A172 (cell line): ENCODE measurements at places on chromosomes 16 and 17. TPM values are rescaled to one million over a fixed set of nuclear protein-coding genes. Genes with fewer than 3 reads are reported as not detected.
A peak's percentile ranks its signal among the peaks of the same experiment; 100 is the strongest.

- DNase-seq, result peak; percentile 48
Observed at GRCh38 chr17:21285164-21286065, 904 bp downstream of the MAP2K3 start.

DNA sequence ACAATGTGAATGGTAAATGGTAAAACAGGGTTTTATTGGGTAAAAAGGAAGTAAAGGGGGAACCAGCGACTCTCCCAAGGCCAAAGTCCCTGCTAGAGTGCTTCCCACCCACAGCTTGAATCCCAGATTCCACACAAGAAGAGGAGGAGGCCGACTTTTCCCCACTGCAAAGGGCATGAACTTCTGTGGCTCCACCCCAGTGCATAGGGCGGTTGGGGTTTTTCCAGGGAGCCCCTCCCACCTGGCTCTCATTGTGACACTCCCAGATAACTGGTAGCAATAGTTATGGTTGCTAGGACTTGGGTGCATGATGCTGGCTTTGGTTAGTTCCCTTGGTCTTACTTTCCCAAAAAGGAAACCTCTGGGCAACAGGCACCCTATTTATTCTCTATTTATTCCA lies 666.0 kb upstream of the CA10 start:
- DNase-seq, result no peak

DNA sequence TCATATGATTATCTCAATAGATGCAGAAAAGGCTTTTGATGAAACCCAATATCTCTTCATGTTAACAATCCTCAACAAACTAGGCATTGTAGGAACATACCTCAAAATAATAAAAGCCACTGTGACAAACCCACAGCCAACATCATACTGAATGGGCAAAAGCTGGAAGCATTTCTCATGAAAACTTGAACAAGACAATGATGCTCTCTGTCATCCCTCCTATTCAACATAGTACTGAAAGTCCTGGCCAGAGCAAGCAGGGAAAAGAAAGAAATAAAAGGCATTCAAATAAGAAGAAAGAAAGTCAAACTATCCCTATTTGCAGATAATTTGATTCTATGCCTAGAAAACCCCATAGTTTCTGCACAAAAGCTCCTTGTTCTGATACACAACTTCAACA lies 999.2 kb upstream of the GOT2 start:
- no peak for DNase-seq

DNA sequence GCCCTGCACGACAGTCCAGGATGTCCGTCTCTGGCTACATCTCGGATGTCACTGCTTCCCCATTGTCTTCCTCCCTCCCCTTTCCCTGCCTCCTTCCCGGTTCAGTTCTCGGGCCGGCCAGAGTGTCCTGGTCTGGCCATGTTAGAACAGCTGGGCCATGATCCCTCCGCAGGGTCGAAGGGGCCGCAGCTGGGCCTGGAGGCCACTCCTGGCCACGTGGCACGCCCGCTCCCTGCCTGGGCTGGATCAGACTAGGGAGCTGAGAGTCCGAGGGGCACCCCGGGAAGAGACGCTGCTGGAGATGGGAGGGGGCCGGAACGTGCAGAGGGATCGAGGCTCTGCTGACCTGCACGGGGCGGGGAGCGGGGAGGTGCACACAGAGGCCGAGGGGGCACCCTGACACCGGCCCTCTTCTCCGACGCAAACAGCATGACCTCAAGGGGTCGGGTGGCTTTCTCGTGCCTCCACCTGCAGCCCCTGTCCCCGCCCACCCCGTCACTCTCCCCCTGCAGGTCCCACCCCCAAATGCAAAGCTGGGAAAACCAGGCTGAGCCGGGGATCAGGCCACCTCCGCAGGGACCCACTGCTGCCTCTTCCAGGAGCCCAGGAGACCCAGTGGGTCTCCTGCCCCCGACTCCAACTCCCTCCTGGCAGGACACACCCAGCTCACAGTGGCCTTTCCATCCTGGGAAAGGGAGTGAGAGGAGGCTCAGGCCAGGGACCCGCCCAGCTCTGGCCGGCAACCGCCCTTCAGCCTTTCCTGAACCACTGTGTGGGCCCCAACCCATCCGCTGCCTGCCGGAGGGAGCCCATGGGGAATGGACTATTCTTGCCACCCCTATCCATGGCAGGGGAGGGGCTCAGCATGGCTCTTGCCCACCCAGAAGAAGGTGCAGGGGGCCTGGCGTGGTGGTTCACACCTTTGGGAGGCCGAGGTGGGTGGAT lies 38.5 kb downstream of the CTU2 start:
- no peak for DNase-seq

GRCh38 chr16:71569621-71570020 lies 7.3 kb downstream of the TAT start:
- DNase-seq, result no peak

DNA sequence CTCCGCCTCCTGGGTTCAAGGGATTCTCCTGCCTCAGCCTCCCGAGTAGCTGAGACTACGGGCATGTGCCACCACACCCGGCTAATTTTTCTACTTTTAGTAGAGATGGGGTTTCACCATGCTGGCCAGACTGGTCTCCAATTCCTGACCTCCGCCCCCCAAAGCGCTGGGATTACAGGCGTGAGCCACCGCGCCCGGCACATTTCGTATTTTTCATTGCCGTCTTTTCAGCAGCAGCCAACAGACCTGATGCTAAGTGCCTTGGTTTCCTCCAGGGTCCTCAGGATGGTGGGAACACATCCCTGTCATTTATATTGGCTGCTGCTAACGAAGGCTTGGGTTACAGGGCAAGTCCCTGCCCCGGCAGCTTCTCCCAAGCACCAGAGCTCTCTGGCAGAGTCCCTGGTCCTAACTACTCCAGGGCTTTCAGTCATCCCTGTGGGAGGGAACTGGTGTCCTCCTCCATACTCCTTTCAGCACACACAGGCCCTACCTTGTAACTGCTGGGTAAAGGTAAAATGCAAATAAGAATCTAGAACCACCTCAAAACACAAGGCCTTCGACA lies 1.5 kb upstream of the RNF157 start:
- DNase-seq, result no peak

DNA sequence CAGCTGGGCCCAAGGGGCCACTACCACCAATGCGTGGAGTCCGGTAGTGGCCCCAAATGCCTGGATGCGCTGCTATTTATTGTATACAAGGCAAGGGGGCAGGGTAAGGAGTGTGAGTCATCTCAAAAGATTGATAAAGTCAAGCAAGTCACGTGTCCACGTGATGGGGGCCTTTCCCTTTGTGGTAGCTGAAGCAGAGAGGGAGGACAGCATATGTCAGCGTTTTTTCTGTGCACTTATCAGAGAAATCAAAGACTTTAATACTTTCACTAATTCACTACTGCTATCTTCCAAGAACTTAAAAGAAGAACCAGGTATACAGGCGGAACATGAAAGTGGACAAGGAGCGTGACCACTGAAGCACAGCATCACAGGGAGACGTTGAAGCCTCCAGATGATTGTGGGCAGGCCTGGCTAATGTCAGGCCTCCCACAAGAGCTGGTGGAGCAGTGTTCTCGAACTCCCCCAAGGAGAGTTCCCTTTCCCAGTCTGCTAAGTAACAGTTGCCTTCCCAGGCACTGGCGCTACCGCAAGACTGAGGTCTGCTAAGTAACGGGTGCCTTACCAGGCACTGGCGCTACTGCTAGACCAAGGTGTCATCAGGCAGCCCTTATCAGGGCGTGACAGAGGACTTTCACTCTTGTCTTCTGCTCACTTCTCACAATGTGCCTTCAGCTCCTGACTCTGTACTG lies 10.8 kb upstream of the ASB16 start:
- peak; percentile 64 for DNase-seq

- no peak for DNase-seq
Observed at GRCh38 chr17:21354796-21355385, 21.3 kb upstream of the KCNJ12 start.

DNA sequence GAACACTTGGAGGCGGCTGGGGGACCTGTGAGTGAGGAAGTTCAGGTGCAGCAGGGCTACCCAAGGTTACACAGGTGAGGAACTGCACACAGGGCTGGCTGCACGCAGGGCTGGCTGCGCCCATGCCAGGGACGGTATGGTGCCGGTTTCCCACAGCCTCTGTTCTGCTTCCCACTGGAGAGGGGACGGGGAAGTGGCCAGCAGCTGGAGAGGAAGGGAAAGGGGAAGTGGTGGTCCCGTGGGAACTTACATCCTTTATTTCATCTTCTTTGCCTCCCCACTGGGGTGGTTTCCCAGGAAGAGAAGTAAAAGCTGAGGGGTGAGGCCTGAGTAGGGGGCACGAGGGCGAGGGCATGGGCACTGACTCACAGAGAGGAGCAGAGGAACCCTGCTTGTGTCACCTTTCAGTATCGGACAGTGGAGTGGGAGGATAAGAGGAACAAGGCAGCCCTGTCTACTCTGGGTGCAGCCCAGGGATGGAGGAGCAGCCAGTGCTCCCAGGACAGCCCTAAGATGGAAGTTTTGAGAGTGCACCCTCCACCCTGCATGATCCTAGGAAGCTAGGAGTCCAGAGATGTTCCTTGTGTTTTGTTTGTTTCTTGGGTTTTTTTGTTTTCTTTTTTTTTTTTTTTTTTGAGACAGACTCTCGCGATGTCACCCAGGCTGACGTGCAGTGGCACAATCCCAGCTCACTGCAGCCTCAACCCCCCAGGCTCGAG lies 25.5 kb upstream of the CDH1 start:
- no peak for DNase-seq

- no peak for DNase-seq
Observed at GRCh38 chr17:74838274-74838673, 21.4 kb downstream of the GRIN2C start.

DNA sequence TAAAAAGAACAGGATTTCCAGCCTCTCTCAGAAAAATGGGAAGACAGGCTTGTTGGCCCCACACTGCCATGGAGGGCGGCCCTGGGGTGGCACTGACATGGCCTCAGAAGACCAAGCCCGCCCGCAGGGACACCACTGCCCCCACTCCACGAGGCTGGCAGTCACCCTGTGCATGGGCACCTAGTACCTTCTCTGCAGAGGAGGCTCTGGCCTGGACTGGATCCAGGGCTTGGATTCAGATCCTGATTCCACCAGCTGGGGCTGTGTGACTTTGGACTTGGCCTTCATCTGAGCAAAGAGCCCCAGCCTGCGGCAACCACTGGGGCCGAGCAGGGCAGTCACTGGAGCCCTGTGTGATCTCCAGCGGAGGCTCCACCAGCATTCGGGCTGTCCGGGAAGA lies 16.8 kb upstream of the FASN start:
- no peak for DNase-seq

DNA sequence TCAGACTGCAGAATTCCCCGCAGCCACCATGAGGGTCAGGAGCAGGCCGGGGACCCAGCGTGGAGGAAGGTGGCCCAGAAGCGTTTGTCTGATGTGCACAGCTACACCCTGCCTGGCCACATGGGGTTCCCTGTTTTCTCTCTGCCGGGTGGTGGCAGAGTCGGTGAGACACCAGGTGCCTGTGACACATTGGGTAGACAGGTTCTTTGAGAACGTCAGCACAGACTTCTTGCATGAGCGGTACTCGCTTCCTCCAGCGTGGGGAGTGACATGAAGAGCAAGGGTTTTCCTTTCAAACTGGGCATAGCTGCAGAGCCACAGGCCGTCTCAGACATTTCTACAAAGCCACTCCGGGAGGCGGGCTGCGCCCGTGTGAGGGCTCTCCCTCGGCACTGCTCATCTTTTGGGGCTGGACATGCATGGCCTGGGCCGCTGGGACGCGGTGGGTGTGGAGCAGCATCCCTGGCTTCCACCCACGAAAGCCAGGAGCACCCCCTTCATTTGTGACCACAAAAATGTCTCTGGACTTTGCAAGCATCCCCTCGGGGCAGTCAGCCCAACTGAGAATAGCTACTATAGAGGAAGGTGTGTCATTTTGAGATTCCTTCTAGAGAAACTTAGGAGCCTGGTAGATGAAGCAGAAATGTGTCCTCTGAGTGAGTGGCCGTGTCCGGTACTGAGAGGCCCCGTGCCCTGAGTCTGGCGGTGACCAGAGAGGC lies 26.0 kb downstream of the NME3 start:
- DNase-seq, result peak; percentile 86

- no peak for DNase-seq
Observed at GRCh38 chr16:49440156-49441065, 66.8 kb downstream of the C16orf78 start.

DNA sequence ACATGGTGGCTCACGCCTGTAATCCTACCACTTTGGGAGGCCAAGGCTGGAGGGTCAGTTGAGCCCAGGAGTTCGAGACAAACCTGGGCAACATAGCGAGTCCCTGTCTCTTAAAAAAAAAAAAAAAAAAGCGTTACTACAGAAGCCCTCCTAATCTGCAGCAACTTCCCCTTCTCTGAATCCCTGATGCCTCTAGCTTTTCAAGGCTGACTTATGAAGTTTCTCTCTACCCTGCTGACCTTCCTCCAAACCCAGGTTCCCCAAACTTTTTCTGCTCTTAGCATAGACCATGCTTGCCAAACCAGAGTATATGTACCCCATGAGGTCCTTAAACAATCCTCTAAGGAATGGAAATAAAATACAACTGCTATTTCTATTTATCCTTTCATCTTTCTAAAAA lies 16.4 kb downstream of the LYRM1 start:
- no peak for DNase-seq

DNA sequence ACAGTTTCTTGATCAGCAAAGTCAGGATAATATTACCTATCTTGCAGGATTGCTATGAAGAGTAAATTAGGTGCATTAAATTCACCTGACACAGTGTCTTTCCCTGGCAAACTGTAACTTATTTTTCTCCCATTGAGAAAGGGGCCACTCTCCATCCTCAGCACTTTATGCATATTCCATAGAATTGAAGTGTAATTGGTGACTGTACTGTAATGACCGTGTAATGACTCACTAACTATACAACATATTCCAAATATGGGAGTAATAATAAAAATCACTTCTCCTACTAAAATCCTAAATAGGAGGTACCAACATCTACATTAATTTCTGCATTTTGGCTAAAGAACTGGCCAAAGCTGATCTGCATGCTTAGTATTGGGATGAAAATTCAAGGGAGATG lies 141.9 kb upstream of the NOG start:
- DNase-seq, result no peak

- DNase-seq, result no peak
Observed at GRCh38 chr17:81009136-81009535, 17.5 kb downstream of the CHMP6 start.

DNA sequence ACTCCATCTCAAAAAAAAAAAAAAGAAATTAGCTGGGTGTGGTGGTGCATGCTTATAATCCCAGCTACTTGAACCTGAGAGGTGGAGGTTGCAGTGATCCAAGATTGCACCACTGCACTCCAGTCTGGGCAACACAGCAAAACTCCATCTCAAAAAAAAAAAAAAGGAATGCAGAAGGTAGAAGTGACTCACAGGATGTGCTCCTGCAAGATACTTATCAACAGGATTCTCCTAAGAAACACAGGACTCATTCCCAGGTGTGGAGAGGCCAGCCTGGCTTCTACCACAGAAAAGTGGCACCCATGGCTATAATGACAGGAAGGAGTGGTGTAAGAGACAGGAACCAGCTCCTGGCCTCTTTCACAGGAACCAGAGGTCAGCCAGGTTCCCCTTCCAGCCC lies 13.8 kb downstream of the ELMO3 start:
- peak; percentile 55 for DNase-seq

RND2 gene
- total RNA-seq, result 0.05 TPM in 1 of 2 replicates, not detected in the other

ELMO3 gene
- 0.24 and 0.48 TPM in 2 replicates for total RNA-seq

PPY gene
- total RNA-seq, result not detected in 2 replicates

GNGT2 gene
- total RNA-seq, result not detected in 2 replicates

CCL5 gene
- not detected in 2 replicates for total RNA-seq

BRICD5 gene
- 7.0 and 7.5 TPM in 2 replicates for total RNA-seq

HES7 gene
- total RNA-seq, result not detected in 2 replicates

ICAM2 gene
- 0.17 and 0.22 TPM in 2 replicates for total RNA-seq

HAPSTR1 gene
- 66.3 and 79.6 TPM in 2 replicates for total RNA-seq

DPEP3 gene
- not detected in 2 replicates for total RNA-seq
